Stimulated activated CD8-positive, alpha-beta memory T cell treated with anti-CD3 and anti-CD28 coated beads, Interleukin-15, amount 100 ng/mL, for 24 hours (primary cell): ENCODE measurements at places on chromosomes 4 and X.

DNA sequence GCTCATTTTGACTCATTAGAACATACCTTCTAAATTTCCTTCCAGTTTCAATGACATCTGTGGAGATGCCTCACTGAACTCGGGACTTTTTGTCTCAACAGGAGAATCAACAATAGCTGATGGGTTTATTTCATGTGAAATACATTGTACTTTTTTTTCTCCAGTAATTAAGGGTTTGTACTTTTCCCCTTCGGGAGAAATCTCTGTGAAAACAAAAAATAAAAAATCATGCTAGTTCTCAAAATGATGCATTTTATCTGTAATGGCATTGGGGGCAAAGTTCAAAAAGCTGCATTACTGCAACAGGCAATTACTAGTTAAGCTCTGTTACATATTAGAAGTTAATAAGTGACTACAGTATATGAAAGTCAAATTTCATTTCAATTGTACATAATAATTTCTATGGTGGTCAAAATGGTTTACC lies 167.3 kb upstream of the SH3RF1 start:
- no peak for DNase-seq

DNA sequence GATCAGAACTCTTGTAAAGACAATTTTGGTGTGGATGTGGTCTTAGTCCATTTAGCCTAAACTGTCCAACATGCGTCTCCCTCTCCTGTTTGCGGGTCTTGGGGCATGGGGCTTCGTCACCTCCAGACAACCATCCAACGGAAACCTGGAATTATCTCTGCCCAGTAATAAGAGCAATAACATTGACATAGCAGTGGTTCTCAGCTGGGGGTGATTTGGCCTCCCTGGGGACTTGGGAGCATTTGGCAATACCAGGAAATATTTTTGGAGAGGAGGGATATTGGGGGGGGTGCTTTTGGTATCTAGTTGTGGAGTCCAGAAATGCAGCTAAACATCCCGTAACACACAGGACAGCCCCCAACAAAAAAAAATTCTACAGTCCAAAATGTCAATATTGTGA lies 47.2 kb downstream of the SEL1L3 start:
- DNase-seq, result no peak

GRCh38 chr4:73211968-73212367 lies 46.6 kb downstream of the ANKRD17 start:
- no peak for DNase-seq

DNA sequence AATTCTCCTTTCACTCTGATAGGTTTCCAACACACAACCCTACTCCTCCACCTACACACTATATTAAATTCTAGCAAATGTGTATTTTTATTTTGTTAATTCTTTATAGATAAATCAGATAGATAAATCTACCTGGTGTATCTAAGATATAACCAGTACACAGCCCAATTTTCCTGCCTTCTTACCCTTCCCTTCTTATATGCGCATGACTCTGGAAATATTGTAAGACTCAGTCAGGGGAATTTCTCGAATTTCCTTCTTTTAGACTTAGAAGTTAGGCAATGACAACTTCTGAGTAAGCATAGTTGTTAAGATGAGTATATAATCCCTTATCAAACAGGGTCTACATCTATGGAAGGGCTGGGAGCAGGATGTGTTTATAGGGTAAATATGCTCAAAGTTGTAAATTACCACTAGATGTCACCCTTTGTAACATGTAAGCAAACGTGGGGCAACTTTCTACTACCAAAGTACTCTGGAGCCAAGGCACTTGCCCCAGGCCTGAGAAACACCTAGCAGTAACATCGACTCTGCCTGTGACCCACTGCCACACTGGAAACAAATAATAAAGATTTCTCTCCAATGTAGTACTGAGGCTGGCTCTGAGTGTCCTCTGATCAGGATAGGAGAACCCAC lies 444.7 kb downstream of the IQCM start:
- no peak for DNase-seq
